ENCODE measurements at places on chromosomes 1 and 21.

DNA sequence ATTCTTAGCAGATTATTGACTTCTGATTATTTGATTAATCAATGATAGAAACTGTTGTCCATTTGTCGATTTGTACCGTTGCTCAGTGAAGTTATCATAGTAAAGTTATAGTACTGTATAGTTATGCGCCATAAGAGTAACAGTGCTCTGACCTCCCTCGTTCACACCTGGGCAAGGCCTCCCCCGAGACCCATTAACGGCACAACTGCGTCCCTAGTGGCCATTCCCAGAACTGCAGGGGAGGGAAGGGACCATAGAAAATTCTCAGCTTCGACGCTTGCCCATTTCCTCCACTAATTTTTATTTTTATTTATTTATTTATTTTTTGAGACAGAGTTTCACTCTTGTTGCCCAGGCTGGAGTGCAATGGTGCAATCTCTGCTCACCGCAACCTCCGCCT is 334.4 kb downstream of the DSCAM start:
- DNase-seq: no peak

- DNase-seq: no peak
Measured at GRCh38 chr1:232893481-232894313, 56.7 kb upstream of the NTPCR start.

GRCh38 chr1:217012659-217013058 is 289.4 kb upstream of the ESRRG start:
- no peak for DNase-seq

DNA sequence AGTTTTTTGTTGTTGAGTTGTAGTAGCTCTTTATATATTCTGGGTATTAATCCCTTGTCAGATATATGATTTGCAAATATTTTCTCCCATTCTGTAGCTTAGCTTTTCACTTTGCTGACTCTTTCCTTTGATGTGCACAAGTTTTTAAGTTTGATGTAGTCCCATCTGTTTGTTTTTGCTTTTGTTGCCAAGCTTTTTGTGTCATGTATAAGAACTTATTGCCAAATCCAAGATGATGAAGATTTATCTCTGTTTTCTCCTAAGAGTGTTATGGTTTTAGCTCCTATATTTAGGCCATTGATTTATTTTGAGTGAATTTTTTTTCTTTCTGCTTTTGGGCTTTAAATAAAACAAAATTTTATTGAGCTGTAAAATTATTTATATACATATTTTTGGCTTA is 52.1 kb upstream of the KRTAP19-8 start:
- no peak for DNase-seq

- no peak for DNase-seq
Measured at GRCh38 chr1:2448098-2448445, 28.0 kb upstream of the PLCH2 start.

DNA sequence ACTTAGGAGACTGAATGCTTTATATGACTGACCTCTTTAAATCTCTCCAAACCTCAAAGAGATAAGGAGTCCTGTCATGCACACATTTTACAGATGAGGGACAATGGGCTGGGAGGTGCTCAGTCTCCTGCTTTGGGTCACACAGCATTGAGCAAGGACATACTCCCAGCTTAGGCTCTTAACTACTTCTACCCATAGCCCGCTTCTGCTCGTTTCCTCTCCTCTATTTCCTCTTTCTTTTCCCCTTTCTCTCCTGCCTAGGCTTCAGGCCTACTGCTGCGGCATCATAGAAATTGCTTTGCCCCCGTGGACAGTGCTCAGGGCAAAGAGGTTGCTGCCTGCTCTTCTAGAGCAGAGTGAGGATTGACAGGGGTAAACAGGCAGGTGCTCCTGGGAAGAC is 12.4 kb upstream of the ZNF691 start:
- DNase-seq: no peak

DNA sequence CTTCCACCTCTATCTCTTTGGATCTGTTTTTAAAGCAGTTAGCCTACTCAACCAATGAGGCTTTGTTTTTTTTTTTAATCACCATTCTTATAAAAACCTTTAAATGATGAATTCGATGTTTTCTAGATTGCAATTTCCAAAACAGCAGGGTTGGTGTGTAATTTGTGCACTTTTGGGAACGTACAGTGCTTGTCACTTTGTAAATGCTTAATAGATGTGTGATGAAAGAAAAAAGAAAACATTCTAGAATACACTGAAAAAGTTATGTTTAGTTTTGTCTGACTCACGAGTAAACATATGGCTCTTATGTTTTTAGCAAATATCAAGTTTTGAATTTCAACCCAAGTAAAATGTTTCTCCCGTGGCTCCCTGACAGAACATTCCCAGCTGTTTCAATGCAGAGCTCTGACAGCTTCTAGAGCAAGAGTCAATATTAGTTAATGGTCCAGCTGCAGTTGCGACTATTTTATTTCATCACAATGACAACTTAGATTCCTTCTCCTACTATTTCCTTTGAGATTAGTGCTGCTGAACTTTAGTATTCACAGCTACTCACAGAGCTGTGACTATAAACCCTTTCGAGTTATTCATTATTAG is 362.5 kb upstream of the ADAMTS5 start:
- no peak for DNase-seq

GRCh38 chr1:63643926-63644325 is 50.7 kb downstream of the PGM1 start:
- DNase-seq: no peak

GRCh38 chr1:165726169-165726568 is 27.8 kb upstream of the ALDH9A1 start:
- DNase-seq: no peak

DNA sequence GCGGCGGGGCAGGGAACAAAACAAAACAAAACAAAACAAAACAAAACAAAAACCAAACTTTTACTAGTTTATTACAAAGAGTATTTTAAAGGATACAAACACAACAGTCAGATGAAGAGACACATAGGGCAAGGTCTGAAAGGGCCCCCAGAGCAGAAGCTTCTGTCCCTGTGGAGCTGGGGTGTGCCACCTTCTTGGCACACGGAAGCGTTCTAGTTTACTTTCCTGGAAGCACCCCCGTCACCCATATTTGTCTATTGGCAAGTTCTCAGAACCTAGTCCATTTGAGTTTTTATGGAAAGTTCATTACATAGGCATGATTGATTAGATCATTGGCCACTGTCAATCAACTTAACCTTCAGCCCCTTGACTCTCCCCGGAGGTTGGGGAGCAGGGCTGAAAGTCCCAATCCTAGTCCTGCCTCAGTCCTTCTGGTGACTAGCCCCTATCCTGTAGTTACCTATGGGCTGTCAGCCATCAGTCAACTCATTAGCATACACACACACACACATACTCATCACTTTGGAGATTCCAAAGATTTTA is 380.4 kb downstream of the DPYD start:
- DNase-seq: no peak

DNA sequence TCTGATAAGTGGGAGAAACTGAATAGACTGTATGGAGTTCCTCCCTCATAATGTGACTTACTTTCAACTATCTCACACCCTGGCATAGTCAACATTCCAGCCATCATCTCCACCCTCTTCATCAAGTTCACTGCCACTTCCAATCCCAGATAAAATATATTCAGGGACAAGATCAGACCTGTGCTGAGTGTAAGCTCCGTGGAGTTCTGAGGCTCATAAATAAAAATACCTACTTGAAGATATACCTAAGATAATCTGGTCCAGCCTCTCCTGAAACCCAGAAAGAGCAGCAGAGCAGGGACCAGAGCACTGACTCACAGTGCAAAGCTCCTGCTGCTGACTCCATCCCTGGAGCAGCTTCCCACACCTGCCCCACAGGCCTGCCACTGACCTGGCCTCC is 1.7 kb upstream of the LCE7A start:
- DNase-seq: no peak

GRCh38 chr1:32984455-32985171 is 20.0 kb upstream of the RNF19B start:
- DNase-seq: no peak

GRCh38 chr1:60055336-60055735 is 18.2 kb downstream of the C1orf87 start:
- DNase-seq: no peak

GRCh38 chr1:78355656-78356055 is 135.1 kb upstream of the PTGFR start:
- no peak for DNase-seq

Measured in stimulated activated CD8-positive, alpha-beta memory T cell treated with anti-CD3 and anti-CD28 coated beads, Interleukin-15, amount 100 ng/mL, for 4 hours (primary cell).